ENCODE measurements at places on chromosomes 11 and 22.

- DNase-seq, result no peak
Measured at GRCh38 chr11:75563978-75564552, 2.0 kb downstream of the SERPINH1 start.

GRCh38 chr11:33970984-33971466 lies 79.1 kb upstream of the LMO2 start:
- DNase-seq, result peak; percentile 53

- DNase-seq, result no peak
Measured at GRCh38 chr22:35873426-35873825, 155.2 kb downstream of the RBFOX2 start.

GRCh38 chr11:35765211-35765610 lies 102.6 kb downstream of the TRIM44 start:
- no peak for DNase-seq

DNA sequence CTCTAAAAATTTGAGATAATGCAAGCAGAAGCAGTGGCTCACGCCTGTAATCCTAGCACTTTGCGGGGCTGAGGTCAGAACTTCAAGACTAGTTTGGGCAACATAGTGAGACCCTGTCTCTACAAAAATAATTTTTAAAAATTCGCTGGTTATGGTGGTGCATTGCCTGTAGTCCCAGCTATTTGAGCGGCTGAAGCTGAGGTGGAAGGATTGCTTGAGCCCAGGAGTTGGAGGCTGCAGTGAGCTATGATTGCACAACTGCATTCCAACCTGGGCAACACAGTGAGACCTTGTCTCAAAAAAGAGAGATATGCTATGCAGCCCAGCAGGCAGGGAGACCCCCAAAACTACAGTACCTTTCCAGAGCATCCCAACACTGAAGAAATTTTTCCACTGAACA lies 2.3 kb downstream of the CTSC start:
- DNase-seq, result no peak

DNA sequence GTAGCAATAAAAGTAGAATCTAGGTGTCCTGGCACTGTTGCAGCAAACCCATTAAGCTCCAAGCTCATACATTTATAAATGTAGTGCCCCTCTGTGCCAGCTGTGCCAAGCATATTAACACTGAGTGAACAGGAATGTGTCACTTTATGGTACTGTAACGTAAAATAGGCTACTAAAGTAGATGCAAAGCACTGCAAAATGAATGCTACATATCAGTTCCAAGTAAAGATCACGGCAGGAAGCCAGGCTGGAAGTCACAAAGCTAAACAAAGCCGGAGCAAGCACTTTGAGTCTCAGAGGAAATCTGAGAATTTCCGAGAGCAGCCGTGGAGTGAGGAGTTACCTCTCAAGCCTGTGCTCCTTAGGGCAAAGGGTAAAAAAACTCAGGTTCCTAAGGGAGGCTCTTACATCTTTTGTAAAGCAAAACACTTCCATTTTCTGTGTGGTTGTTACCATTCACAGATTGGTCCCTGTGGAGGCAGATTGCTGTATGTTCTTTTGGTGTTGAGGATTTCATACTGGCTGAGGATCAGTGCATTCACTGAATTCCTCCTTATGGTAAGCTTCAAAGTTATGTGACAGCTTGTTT lies 85.7 kb downstream of the WNT11 start:
- no peak for DNase-seq

GRCh38 chr11:24373516-24373915 lies 123.3 kb upstream of the LUZP2 start:
- DNase-seq, result no peak

GRCh38 chr11:36014898-36015665 lies 71.2 kb downstream of the LDLRAD3 start:
- no peak for DNase-seq

DNA sequence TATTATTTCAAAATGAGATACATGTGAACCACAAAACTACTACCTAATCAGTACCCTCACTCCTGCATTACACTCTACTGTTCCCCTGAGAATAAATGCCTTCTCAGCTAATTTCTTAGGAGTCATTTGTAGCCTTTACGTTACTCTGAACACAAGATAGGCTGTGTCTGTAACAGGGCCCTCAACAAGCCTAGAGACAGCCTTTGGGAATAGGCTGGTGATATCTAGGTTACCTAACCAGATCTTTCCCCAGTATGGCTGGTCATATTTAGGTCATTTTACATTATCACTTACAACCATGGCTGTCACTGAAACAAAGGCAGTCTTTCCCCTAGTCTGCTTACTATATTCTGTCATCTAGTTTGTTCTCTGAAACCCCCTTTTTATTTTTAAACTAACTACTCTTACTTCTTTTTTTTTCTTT lies 14.2 kb downstream of the ATM start:
- no peak for DNase-seq

DNA sequence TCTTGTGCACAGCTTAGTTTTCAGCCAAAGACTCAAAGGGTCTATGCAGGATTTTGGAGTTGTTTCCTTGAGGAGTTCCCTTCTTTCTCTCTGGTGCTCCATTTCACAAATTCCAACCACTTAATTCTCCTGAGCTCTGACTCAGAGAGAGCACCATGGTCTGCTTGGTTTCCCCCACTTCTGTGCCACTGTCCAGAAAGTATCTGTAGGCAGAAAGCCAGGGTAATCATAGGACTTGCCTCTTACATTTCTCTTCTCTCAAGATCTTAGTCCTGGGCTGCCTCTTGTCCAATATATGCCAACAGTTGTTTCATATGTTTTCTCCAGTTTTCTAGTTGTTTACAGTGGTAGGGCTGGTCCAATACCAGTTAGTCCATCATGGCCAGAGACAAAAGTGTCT lies 6.4 kb upstream of the MRGPRD start:
- no peak for DNase-seq
